ENCODE measurements at places on chromosomes 11 and 22. TPM values are rescaled to one million over a fixed set of nuclear protein-coding genes. Genes with fewer than 3 reads are reported as not detected.

GRCh38 chr11:35856756-35857155 is 87.1 kb upstream of the LDLRAD3 start:
- no peak for DNase-seq

EEF1G gene
- 1,958 TPM for total RNA-seq

GRCh38 chr22:43039800-43040199 is 24.9 kb upstream of the PACSIN2 start:
- no peak for DNase-seq

- DNase-seq, result no peak
Measured at GRCh38 chr11:108197351-108197750, 25.1 kb downstream of the NPAT start.

DNA sequence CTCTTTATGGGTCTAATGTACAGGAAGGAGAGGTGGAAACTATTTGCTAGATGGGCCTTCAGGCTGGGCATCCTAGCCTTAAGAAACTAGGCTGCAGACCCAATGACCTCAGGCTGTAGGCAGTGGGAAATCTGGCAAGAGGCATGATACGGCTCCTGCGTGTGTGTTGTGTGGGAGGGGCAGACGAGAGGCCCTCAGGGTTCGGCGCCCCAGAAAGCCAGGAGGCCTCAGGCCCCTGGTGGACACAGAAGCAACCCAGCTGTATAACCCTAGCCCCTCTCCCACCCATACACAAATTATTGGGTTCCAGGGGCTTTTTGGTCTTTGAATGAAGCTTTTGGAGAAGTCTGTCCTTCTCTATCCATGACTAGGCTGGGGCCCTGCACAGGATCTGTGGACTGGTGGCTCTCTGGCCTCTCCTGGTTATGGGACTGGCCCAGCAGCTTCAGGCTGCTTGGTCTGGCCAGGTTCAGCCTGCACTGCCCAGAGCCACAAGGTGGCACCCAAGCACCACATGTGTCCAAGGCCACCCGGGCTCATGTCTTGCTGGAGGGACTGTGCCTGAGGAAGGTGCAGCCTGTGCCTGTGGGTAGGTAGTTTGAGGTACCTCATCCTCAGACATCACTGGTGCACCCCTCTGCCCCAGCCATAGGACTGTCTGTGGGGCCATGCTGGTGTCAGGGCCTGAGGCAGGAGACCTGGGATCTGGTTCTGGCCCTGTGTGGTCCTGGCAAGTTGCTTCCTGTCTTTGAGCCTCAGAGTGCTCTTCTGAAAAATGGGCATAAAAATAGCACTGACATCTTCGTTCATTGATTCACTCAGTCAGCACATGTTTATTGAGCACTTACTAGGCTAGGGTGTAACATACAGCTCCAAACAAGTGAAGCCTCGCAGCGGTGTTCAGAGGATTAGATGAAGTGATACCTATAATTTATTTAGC is 87.5 kb downstream of the RRM1 start:
- no peak for DNase-seq

DNA sequence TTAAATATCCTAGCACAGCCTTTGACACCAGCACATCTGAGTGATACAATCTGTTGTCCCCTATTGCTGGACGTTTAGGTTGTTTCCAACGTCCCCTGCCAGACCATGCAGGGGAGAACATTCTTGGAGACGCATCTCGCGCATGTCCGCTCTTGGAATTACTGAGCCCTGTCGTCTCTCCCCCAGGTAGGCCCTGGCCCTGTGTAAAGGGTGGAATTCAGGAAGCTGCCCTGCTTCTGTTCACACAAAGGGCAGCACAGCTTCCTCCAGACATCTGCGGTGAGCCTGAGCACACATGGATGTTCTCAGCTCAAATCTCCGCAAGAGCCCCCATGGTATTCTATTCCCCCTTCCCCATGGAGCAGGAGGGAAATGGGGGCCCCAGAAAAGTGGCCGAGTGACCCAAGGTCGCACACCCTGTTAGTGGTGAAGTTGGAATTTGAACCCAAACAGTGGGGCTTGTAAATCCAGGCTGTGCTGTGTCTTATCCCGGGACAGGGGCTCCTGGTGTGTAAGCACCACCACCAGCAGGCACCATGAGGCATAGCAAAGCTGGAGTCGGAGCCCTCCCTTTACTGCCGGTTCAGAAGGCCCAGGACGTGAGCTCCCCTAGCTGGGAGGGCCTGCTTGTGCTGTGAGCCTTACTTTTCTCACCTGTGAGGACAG is 5.0 kb upstream of the FGF19 start:
- DNase-seq, result no peak

- no peak for DNase-seq
Measured at GRCh38 chr11:60274416-60274815, 6.0 kb upstream of the MS4A4A start.

- DNase-seq, result no peak
Measured at GRCh38 chr11:104490182-104490581, 326.2 kb upstream of the PDGFD start.

DNA sequence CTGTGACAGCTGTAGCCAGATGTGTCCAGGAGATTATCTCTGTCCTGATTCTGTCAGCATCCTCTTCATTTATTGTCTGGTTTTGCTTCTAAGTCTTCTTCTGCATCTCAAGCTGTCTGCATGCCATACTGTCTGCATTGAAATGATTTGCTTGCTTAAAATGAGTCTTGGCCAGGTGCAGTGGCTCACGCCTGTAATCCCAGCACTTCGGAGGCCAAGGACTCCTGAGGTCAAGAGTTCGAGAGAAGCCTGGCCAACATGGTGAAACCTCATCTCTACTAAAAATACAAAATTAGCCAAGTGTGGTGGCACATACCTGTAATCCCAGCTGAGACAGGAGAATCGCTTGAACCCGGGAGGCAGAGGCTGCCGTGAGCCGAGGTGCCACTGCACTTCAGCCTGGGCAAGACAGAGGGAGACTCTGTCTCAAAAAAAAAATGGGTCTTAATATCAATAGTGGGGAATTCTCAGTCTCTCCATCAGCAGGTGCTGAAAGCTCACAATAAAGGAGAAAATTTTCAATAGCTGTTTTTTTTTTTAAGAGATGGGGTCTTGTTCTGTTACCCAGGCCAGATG is 39.2 kb upstream of the AMPD3 start:
- DNase-seq, result no peak

MISFA gene
- total RNA-seq, result 14.1 TPM

DNA sequence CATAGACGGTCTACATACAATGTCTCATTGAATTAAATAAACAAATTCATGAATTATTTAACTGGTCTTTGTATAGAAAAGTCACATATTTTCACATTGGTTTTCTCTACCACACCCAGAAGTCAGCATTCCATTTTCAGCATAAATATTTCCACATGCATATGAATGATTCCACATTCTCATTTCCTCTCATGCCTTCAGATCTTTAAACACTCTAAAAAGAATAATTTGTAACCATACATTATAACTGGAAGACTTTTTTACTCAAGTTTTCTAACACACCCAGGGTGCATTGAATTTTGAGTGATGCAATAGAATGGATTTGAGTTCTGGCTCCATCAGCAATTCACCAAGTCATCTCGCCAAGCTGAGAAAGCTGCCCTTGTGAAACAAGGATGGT is 501.8 kb upstream of the TENM4 start:
- DNase-seq, result no peak

OLFML1 gene
- total RNA-seq, result 4.0 TPM
